ENCODE measurements at places on chromosomes 5 and 9. TPM values are rescaled to one million over a fixed set of nuclear protein-coding genes. Genes with fewer than 3 reads are reported as not detected.

The PCDHGC5 gene
- total RNA-seq, result not detected

The OLFM1 gene
- not detected for total RNA-seq

The SH3GL2 gene
- not detected for total RNA-seq

The AJM1 gene
- total RNA-seq, result 3.9 TPM

The BRD9 gene
- total RNA-seq, result 54.1 TPM

The FBP2 gene
- not detected for total RNA-seq

The IL9 gene
- 9.9 TPM for total RNA-seq

The MOB3B gene
- total RNA-seq, result 0.44 TPM

The DMRT2 gene
- total RNA-seq, result not detected

The RNF183 gene
- not detected for total RNA-seq

The OSMR gene
- not detected for total RNA-seq

The DELE1 gene
- 49.4 TPM for total RNA-seq

The ELAVL2 gene
- not detected for total RNA-seq

The INSL4 gene
- total RNA-seq, result not detected

The SHOC1 gene
- total RNA-seq, result not detected

The LAMC3 gene
- 0.10 TPM for total RNA-seq

The PCDHB16 gene
- total RNA-seq, result not detected

The KIF20A gene
- total RNA-seq, result 37.5 TPM

The KCNN2 gene
- total RNA-seq, result not detected

The MLLT3 gene
- 41.8 TPM for total RNA-seq

The SMIM33 gene
- 0.08 TPM for total RNA-seq
